ENCODE measurements at places on chromosomes 3 and 15. TPM values are rescaled to one million over a fixed set of nuclear protein-coding genes. Genes with fewer than 3 reads are reported as not detected.

The CFAP44 gene
- 2.7 TPM for total RNA-seq

The ADAMTS17 gene
- total RNA-seq, result not detected

The EBLN2 gene
- total RNA-seq, result 3.0 TPM

The CLEC3B gene
- total RNA-seq, result 45.4 TPM

The SEMA5B gene
- total RNA-seq, result not detected

The TRPC1 gene
- total RNA-seq, result 17.1 TPM

- no peak for DNase-seq
- no peaks in the 10 kb centered on the region for H3K27me3 ChIP-seq
- H3K4me1 ChIP-seq, result no peaks in the 10 kb centered on the region
- no peak overlapping the region for H3K27ac ChIP-seq
- H3K4me3 ChIP-seq, result no peak overlapping the region
- H3K36me3 ChIP-seq, result no peaks in the 10 kb centered on the region
Observed at GRCh38 chr15:28927043-28927442, 41.3 kb downstream of the APBA2 start.

DNA sequence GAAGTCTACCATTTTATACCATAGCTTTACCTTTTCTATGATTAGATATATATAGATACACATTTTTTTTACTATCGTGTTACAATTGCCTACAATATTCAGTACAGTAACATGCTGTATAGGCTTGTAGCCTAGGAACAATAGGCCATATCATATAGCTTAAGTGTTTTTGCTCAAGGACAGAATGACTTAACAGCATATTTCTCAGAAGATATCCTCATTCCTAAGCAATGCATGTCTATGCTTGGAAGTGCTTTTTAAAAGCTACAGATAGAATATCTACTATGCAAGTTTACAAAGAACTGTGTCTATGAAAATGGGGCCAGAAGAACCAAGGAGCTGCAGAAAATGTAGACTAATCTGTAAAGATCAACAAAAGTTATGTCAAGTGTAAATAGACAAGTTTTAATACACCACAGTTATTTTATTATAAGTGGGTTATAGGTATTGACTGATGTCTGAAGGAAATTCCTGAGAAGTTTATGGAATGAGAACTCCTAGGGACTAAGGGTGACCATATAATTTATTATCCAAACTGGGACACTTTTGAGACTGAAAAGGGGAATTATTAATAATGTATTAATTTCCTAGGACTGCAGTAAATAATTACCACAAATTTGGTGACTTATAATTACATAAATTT lies 138.7 kb upstream of the TGFBR2 start:
- peak; percentile 47 for DNase-seq
- H3K4me3 ChIP-seq, result no peak overlapping the region
- H3K4me1 ChIP-seq, result peaks cover 46% of the 10 kb centered on the region
- no peaks in the 10 kb centered on the region for H3K27me3 ChIP-seq
- H3K27ac ChIP-seq, result no peak overlapping the region

DNA sequence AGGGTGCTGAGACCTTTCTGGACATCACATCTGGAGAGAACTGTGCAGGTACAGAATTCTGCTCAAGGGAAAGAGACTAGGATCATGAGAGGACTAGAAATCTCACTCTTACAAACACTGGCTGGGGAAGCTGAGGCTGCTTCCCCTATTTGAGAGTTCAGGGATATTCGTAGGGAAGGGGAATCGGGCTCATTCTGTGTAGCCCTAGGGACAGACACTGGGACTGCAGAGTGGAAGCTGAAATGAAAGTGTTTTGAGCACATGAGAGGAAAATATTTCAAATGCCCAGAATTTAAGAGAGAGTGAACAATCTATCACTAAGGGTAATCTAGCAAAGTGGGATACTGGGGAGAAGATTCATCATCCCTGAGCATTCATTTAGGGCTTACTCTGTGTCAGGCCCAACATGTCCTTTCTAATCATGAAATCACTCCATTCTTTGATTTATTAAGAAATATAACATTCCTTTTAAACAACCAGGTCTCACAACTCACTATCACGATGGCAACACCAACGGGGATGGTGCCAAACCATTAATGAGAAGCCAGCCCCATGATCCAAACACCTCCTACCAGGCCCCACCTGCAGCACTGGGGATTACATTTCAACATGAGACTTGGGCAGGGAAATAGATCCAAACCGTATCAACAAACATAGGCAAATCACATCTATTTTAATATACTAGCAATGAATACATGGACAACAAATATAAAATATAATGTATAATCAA lies 63.0 kb downstream of the CPN2 start:
- no peaks in the 10 kb centered on the region for H3K36me3 ChIP-seq
- DNase-seq, result no peak

DNA sequence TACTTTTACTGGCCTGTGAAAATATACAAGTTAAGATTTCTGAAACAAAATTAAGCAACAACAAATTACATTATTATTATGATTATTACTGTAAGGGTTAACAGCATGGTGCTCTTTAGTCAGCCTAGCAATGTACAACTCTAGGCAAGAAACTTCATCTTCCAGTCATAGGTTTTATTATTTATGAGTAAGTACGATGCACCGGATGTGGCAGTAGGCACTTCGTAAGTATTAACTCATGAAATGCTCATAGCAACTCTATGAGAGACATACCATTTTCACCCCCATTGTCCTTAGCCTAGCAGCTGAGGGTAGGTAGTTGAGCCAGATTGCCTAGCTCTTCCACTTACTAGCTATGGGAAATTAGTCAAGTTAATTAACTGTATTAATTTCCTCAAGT lies 68.0 kb upstream of the PTPRG start:
- no peak overlapping the region for H3K27ac ChIP-seq
- peak; percentile 2 for DNase-seq
- no peak overlapping the region for H3K4me3 ChIP-seq

DNA sequence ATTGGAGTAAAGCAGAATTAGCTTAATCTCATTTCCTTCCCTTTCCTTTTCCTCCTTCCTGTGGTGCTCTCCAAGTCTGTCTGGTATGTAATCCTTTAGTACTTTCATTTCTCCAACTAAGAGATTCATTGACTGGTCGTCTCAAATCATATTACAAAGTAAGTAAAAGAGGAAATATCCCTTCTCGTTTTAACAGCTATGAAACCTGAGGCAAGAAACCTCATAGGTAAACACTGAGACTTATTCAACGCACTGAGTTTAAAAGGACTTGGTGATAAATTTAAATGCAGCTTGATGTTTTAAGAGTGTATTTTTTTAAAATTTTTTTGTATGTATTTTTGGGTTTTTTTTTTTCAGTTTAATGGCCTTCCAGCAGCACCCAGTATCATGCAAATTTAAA lies 117.2 kb upstream of the LRRC3B start:
- no peak for DNase-seq
- no peaks in the 10 kb centered on the region for H3K27me3 ChIP-seq
- no peaks in the 10 kb centered on the region for H3K4me1 ChIP-seq
- no peak overlapping the region for H3K4me3 ChIP-seq
- H3K27ac ChIP-seq, result no peak overlapping the region
